ENCODE measurements at places on chromosomes 7 and 10.

- no peak for DNase-seq
Measured at GRCh38 chr10:30118590-30118989, 59.2 kb upstream of the JCAD start.

GRCh38 chr7:2169923-2170575 lies 62.7 kb downstream of the MAD1L1 start:
- no peak for DNase-seq

- peak; percentile 46 for DNase-seq
Measured at GRCh38 chr7:16026253-16027020, 340.0 kb upstream of the MEOX2 start.

DNA sequence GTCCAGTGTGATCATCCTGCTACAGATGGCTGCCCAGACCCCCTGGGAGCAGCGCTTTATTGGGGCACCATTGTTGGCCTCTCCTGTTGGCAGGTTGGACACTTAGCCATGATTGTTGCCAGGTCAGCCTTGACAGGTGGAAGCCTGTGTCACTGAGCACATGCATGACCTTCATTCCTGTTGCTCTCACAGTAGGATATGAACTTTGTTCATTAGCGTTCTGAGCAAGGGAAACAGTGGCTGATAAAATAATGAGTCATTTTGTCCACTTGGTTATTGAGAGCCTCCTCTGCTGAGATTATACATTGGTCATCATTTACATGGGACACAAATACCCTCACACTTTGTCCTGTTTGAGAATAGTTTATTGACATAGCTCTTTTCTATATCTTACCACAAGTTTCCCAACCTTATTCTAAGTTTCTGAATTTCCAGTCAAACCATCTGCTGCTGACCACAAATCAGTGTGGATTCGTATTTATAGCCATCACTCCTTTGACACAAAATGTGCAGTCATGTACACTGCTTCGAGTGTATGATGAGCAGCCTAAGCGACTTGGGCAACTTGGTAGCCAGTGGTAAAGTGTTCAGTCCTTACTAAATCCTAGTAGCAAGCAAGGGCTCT lies 102.6 kb downstream of the TPST1 start:
- DNase-seq: peak; percentile 40

DNA sequence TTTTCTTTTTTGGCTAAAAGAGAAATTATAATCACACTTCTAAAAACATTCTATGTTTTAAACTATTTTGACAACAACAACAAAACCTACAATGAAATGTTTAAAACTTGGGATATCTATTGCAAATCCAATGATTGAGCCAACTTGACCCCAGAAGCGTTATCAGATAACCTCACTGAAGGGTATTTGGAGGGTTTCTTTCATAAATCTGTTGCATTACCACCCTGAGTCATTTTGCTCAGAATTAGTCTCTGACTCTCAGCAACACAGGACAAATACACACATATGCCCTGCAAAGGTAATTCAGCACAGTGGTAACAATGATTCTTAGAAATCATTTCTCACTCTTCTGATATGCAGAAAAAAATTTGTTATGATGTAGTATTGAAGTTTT lies 2.3 kb upstream of the COL1A2 start:
- DNase-seq: no peak

- no peak for DNase-seq
Measured at GRCh38 chr7:117492649-117493048, 12.8 kb downstream of the CFTR start.

DNA sequence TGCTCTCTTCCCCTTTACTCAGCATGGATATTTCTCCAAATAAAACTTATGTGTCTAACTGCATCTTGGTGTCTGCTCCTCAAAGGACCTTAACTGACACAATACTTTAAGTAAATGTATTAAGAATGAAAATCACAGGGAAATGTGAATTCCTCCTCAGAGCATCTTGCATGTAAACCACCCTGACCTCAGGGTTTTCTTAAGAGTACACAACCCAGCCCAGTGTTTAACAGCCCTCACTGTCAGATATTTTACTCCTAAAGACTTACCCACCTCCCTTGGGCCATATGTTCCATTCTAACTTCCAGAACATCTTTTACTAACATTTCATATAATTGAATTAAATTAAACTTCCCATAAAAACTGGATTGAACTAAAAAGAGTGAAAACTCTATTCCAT lies 315.3 kb downstream of the HPSE2 start:
- DNase-seq: no peak

GRCh38 chr10:132563485-132564248 lies 26.1 kb downstream of the INPP5A start:
- peak; percentile 32 for DNase-seq

GRCh38 chr7:80636709-80637108 lies 1.7 kb upstream of the CD36 start:
- DNase-seq: no peak

DNA sequence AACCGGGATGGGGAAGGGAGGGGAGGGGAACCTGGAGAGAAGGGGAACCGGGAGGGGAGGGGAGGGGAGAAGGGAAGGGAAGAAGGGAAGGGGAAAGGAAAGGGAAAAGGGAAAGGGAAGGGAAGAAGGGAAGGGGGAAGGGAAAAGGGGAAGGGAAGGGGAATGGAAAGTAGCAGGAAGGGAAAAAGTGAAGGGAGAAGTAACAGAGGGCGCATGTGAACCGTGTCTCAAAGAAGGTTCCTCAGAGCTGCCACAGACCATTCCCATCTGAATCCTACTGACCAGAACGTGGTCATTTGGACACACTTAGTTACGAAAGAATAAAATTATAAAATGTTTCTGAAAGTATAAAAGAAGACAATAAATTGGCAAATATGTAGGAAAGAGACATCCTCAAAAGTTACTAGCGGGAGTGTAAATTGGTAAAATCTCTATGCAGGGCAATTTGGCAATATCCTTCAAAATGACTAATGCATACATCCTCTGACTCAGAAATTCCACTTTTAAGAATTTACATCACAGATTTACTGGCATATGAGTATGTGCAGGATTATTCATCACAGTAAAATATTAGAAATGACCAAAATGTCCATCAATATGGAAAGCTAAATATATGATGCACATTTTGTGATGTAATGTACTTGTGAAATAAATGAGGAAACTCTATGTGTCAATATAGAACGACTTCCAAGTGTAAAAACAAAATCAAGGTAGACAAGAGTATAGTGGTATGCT lies 12.9 kb downstream of the C10orf67 start:
- DNase-seq: peak; percentile 92

- DNase-seq: peak; percentile 74
Measured at GRCh38 chr7:116547347-116547746, 22.5 kb downstream of the CAV1 start.

DNA sequence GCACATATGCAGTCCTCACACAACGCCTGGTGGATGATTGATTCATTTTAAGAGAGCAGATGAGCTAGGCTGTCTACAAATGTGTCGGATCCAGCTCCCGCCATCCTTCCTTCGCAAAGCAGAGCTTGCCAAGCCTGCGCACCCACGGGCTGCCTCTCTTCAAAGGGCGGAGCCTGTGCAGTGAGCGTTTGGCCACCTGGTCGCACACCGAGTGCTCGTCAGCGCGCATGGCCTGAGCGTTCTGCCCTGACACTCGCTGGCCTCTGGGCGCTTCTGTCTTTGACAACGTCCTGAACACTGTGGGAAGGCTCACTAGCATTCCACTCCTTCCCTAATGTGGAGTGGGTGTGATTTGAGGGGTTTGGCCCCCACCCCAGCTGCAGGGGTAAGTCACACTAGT lies 47.1 kb upstream of the TMEM72 start:
- DNase-seq: no peak

- DNase-seq: no peak
Measured at GRCh38 chr7:14786314-14786895, 116.1 kb downstream of the DGKB start.

GRCh38 chr10:15703151-15703880 lies 16.4 kb downstream of the ITGA8 start:
- peak; percentile 37 for DNase-seq

GRCh38 chr7:21427871-21428658 lies at the start of gene SP4:
TSS of gene SP4 (plus strand) at chr7:21428083. CDS start at chr7:21428252, 169 bp downstream.
- DNase-seq: peak; percentile 96

DNA sequence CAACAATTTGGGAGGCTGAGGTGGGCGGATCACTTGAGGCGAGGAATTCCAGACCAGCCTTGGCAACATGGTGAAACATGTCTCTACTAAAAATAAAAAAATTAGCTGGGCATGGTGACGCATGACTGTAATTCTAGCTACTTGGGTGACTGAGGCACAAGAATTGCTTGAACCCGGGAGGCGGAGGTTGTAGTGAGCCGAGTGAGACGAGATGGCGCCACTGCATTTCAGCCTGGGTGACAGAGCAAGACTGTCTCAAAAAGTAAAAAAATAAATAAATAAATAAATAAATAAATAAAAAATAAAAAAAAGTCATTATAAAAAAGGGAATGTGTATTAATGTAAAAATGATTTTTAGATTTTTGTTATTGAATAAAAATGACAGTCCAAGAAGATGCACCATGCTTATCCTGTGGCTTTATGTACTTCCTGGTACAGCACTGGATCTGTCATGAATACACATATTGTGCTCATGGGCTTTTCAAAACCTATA lies 658.8 kb upstream of the LRRN3 start:
- no peak for DNase-seq

- no peak for DNase-seq
Measured at GRCh38 chr7:92075455-92076158, 58.7 kb downstream of the CYP51A1 start.

GRCh38 chr7:84535580-84536270 lies 341.1 kb upstream of the SEMA3A start:
- DNase-seq: no peak

- DNase-seq: no peak
Measured at GRCh38 chr10:47121336-47121735, 178.7 kb upstream of the GDF10 start.

DNA sequence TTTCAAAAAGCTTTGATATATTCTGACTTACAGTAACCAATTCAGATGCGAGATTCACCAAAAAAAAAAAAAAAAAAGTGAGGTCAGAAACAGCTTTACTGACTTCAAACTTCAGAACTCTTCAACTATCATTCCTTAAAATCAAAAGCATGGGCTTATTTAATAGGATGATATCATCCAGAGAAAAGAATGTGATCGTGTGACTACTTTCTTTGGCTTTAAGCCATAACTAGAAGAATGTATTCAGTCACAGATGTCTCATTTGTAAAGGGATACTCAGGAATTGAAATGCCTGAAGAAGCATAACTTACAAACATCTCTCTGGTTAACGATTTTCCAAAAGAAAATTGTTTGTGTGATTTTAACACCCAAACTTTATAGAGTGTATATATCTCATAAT lies 11.5 kb downstream of the TPK1 start:
- peak; percentile 87 for DNase-seq

- no peak for DNase-seq
Measured at GRCh38 chr10:9824631-9825071, 1193.0 kb upstream of the CELF2 start.

DNA sequence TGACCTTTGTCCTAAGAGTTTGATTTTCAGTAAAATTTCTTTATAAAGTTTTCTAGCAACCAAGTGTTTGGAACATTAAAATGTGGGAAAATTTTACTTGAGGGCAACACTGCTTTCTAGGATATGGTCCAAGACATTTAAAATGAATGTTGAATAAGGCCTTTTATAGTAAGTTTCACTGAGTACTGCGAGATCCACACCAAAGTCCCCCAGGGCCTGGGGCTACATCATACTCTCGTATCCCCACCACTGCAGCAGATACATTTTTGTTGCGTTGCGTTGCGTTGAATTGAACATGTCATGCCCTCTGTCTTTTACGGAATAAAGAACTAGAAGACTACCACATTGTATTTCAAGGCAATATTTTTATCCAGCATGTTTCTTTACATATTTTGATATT lies 44.5 kb downstream of the PRTFDC1 start:
- no peak for DNase-seq

- DNase-seq: no peak
Measured at GRCh38 chr10:48224979-48225560, 49.4 kb downstream of the FRMPD2 start.

DNA sequence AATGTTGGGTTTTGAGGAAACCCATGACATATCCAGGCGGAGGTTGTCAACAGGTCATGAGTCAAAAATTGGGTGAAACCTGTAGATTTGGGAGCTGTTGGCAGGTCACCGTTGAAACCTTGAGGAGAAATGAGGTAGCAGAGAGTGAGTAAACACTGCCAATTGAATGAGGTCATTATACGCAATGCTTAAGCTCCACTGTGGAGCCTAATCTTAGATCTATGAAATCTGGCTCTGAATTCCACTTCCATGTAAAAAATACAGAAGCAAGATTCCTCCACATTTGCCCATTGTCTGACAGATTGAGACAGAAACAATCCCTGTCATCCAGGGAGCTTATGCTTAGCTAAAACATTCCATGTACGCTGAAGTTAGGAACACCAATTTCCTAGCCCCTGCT lies 76.0 kb upstream of the IL6 start:
- no peak for DNase-seq

GRCh38 chr7:39356172-39356925 lies 209.9 kb upstream of the YAE1 start:
- peak; percentile 68 for DNase-seq

- DNase-seq: no peak
Measured at GRCh38 chr10:68184546-68184945, 47.4 kb downstream of the ATOH7 start.

DNA sequence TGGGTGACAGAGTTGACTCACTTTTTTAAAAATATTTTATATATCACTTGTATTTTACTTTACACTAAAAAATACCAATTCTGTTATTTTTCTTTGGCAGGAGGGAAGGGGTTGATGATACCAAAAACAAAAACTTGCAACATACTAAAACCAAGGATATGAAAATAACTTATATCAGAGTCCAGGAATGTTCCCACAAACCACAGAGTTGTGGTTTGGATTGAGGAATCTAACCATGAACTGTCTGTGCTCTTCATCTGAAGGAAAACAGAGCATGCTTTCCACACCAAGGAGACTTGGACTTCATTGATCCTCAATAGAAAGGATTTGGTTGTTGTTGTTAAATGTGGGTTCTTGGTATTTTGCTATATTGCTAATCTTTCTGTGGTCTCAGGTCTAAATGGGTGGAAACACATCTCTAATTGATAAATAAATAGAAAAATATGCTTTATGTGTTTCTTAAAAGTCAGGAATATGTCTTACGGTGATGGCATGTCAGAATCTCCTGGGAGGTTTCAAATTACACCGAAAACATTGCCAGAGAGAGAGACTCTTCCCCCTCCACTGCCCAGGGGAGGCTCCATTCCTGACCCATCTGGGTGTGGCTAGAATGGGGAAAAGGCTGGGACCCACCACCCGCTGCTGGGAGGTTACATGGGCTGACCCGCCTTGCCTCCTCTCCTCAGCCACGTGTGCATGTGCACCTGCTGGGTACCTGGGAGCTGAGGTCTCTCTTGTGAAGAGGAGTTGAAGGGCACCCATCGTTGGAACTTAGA lies 46.9 kb upstream of the STK17A start:
- peak; percentile 96 for DNase-seq
